ENCODE measurements at places on chromosomes 11 and 22. TPM values are rescaled to one million over a fixed set of nuclear protein-coding genes. Genes with fewer than 3 reads are reported as not detected.

GRCh38 chr22:26570864-26571525 is 18.9 kb downstream of the TPST2 start:
- no peak for DNase-seq

DNA sequence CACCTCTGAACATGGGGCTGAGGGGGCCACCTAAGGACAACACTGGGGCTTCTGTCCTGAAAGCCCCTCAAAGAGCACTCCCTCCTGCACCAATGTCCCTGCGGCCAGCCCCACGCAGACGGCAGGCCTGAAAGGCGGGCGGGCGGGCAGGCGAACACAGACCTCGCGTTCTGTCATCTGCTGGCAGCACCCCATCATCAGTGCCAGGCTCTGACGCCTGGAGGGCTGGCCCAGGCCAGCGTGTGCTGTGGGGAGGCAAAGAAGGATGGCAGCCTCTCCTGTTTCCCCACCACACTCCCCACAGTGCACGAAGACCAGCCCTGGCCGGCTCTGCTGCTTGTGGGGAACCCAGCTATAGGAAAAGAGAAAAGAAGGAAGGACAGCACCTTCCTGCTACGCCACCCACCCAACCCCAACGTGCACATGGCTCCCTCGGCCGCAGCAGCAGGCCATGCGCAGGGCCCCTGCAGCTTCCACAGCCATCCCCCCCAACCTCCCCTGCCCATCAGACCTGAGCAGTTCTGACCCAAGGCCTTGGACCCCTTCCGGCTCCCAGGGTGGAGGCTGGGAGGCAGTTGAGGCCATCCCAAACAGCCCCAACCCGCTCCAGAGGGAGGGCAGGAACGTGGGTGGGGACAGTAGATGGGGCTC is 3.5 kb downstream of the SBF1 start:
- DNase-seq = no peak

DNA sequence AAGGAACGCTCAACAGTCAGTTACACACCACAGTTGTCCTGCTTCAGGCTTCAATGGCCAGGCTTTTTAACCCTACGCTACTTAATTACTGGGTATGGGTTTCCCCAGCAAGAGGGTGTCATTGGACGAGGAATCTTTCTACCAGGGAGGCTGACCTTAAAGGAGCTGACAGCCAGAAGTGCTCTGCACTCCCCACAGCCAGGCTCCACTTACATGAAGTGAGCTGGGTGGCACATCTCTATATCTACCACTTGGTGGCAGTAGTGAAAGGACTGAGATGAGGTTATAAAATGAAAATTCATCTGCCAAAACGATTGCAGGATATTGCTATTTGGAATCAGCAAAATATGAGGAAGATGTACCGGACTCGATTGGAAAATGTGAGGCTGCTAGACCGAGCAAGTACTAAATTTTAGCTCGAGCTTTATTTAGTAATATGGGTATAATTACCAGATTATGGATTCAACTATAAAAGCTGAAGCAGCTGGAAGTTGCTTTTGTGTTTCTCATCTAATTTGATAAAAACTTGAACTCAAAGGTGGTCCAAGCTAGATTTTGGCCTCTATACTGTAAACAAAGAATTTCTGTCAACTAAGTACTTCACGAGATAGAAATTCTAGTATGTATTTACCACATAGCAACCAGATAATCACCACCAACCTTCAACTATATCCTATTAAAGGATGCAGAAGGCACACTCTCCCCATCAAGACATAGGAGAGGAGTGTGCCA is 53.9 kb upstream of the CEP126 start:
- DNase-seq = no peak

GRCh38 chr11:108877178-108877577 is 212.3 kb downstream of the DDX10 start:
- DNase-seq = no peak

GRCh38 chr11:81987829-81988472 is 745.7 kb downstream of the FAM181B start:
- no peak for DNase-seq

DNA sequence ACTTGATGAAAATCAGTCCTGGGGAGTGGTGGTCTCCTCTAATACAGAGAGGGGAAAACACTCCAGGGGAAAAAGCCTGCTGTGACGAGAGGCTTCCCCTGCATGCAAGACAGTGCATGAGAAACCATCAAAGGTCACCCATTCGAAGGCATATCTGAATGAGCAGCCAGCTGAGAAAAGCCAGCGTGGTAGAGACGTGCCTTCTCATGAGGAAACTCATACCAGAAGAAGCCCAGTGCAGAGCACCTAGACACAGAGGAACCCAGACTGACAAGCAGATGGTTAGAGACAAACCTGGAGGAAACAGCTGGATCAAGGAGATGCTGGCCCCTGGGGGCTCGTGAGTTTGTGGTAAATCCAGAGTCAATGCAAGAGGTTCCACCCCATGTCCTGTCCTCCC is 534.8 kb downstream of the BRD1 start:
- peak; percentile 11 for DNase-seq

DNA sequence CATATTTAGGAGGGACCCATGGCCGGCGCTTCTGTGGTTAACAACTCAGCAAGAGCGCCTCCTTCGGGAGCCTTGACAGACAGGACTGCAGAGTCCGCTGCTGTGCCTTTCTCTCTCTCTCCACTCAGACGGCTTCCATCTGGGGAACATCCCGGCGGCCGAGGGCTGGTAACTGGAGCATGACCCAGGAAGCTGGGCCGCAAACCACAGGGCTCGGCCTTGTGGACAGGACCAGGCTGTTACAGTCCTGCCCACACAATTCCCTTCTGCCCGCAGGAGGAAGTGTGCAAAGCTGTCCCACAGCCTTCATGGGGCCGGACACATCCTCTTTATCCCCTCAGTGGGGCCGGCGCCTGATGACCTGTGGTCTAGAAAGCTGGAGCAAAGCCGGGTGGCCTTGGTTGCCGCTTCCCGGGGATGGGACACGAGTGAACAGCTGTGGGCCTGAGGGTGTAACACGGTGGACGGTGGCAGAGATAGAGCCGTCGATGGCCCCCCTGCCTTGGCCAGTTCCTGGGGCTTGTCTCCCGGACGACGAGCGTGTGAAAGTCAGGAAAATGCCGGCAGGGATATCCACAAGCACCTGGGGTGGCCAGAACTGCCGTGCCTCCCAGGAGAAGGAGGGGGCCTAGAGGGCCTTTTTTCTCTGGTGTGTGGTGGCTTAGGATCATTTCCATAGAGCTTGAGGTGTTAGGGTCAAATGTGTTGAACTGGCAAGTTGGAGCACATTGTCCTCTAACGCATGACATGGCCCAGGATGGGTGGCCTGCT is 50.1 kb downstream of the FBLN1 start:
- DNase-seq = no peak

DNA sequence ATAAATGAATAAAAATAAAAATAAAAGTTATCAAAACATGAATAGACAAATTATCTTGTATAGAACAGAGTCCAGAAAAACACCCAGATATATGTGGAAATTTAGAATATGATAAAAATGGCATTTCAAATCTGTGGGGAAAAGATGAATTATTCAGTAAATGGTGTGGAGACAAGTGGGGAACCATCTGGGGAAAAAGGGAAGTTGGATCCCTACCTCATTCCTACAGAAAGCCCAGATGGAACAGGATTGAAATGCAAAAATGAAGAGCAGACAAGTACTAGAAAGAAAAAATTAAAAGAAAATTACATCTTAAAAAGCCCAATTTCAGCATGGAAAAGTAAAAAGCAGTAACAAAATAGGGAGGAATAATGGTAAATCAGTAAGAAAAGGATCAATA is 8.1 kb upstream of the RASL10A start:
- no peak for DNase-seq

DNA sequence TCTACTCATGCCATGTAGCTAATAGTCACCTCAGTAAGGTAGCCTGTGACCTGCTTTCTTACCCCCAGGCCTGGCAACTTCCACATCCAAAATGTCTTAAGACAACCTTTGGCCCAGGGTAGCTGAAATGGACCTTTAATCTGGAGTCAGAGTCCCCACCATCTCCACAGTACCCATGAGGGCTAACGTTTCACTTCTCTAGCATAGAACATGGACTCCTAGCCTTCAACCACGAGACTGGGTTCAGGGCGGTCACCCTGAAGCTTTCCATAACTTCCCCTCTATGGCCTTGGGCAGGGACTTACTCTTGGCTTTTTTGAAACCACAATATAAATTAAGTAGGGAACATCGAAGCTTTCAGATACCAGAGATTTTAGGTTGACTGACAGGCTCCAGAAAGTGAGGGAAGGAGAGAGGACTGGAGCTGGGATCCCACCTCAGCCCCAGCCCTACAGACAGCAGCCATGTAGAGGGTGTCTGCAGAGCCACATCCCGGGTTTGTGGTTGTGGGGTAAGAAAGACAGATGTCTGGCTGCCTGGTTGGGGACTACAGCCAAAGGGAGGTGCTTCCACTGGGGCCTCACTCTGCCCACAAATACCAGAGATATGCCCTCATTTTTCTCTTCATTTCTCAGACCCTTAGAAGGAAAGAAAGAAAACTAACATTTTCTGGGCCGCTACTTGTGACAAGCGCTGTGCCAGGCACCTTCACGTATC is 2.6 kb downstream of the TBC1D10A start:
- peak; percentile 58 for DNase-seq

- peak; percentile 67 for DNase-seq
These were observed 68.2 kb upstream of the EED start for GRCh38 chr11:86176165-86176884.

DNA sequence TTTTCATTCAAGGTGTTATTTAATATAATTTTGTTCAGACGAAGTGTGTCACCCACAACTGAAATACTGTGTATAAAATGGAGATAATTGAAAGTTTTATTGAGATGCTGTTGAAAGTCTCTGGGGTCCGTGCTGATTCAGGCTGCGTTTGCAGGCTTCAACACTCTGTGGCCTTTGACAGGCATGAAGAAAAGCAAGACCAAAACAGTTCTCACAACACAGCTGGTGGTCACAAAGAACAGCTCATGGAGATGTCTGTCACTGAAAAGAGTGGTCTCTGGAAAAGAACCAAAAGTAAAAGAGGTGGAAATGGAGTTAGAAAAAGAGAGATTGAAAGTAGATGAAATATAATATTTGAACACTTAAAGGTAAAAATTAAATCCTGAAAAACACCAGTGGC is 9.8 kb upstream of the MPPED2 start:
- no peak for DNase-seq

GRCh38 chr11:2768471-2769408 is 68.9 kb upstream of the KCNQ1OT1 start:
- peak; percentile 35 for DNase-seq

GRCh38 chr22:28019360-28019759 is 100.3 kb upstream of the PITPNB start:
- peak; percentile 39 for DNase-seq

DNA sequence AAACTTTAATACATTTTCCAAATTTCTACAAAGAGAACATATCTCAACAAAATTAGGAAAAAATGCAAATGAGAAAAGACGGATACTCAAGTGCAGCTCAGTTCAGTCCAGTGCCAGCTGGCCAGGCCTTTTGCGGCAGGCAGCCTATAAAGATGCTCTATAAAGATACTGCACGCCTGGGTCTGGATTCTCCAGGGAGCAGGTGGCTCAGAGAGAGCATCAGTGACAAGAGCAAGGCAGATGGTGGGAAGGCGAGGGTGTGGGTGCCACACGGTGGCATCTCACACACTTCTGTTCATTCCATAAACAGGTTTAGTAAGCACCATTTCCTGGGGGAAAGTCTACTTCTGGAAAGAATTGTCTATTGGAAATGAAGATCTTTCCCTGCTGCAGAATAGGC is 18.1 kb upstream of the SCN3B start:
- no peak for DNase-seq

GRCh38 chr22:41899992-41900651 is 14.8 kb downstream of the SHISA8 start:
- DNase-seq = no peak

The MRGPRX3 gene
- not detected for total RNA-seq

The MPPED2 gene
- 1.0 TPM for total RNA-seq

The TMPRSS4 gene
- not detected for total RNA-seq

The GUCY1A2 gene
- 1.3 TPM for total RNA-seq

The VSIG10L2 gene
- not detected for total RNA-seq

The MYBPC3 gene
- total RNA-seq = 0.08 TPM

The POTEH gene
- total RNA-seq = not detected
